ENCODE measurements at places on chromosomes 13 and 19.

- no peak for DNase-seq
Measured at GRCh38 chr13:98105929-98106336, 37.0 kb upstream of the FARP1 start.

GRCh38 chr19:41753159-41753558, 2.2 kb upstream of the CEACAM6 start:
- DNase-seq, result peak; percentile 71

- DNase-seq, result peak; percentile 82
Measured at GRCh38 chr19:42198676-42199439, 18.6 kb downstream of the DEDD2 start.

GRCh38 chr19:1066748-1067340, at the start of gene ARHGAP45:
Gene ARHGAP45, plus strand, starts transcription at chr19:1067167. Its CDS starts 239 bp downstream, at chr19:1067406.
- DNase-seq, result peak; percentile 69

DNA sequence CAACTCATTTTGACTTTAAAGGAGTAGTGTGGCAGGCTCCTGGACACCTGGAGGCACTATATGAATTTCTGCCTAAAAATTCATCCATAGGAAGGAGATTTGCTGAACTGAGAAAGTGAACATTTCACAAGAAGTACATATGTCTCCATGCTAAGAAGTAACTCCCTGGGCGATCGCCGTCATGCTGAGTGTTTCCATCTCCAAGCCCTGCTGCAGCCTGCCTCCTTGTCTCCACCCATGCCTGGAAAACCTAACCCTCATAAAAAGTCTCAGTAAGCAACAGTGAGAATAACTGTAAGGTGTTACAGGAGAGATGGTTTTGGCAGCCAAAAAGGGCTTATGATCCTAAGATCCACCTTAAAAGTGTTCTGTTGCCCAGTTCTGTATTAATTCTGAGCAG, 251.3 kb downstream of the SHISA2 start:
- no peak for DNase-seq

- DNase-seq, result peak; percentile 12
Measured at GRCh38 chr13:46667687-46668281, 114.8 kb downstream of the LRCH1 start.

GRCh38 chr13:58087566-58087965, 456.0 kb downstream of the PCDH17 start:
- DNase-seq, result no peak

DNA sequence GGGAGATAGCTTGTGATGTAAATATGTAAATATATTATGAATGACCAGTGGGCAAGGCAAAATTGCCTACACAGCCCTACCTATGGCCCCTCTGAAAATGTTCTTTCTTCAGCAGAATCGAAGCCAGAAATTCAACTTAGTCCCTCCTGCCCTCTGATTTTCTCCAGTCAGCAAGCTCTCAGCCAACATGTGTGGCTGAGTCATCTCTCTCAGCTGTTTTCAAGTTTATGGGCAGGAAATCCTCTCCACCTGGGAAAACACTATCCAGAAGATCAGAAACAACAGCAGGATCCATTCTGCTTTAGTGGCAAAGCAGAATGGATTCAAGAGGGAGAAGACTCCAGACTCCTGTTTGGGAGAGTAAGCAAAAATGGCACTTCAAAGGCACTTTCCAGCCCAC, 8.9 kb upstream of the ZNF527 start:
- no peak for DNase-seq

DNA sequence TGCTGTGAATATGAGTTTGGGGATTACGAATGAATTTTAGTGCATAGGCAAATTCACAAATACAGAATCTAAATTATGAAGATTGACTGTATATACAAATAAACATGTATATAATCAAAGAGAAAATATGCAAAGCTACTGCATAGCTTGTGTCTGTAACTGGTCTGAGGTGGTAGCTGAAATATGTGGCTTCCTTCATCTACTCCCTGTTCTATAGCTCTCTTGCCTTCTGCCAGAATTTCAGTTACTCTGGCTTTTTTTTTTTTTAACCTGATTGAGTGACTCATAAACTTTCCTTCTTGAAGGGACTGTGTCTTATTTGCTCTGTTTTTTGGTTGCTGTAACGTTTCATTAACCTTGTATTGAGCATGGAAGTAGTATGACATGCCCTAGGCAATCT, 26.6 kb downstream of the DNAJC3 start:
- DNase-seq, result no peak

- no peak for DNase-seq
Measured at GRCh38 chr19:40416918-40417642, 3.9 kb upstream of the PRX start.

GRCh38 chr13:80462567-80462966, 121.6 kb upstream of the SPRY2 start:
- DNase-seq, result no peak

- DNase-seq, result no peak
Measured at GRCh38 chr13:33612641-33613638, 205.0 kb upstream of the RFC3 start.

GRCh38 chr13:74555276-74555625, 421.0 kb upstream of the KLF12 start:
- DNase-seq, result no peak

DNA sequence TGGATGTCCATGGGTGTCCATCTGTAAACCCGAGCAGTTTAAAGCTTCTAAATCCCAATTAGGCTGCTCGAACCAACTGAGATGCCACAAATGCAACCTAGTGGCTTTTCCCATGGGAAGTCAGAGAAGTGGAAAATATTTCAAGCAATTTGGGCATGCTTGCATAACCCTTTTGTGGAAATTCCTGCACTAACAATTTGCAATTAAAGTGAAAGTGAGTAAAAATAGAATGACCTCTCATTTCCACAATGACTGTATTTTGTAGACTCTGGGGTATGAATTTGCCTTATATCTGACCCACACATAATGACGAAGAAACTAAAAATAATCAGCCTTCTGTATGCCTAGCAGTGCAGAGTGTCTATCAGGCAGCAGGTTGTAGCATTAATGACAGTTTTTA, 91.8 kb upstream of the TSC22D1 start:
- DNase-seq, result no peak

GRCh38 chr19:55275851-55276719, 3.8 kb downstream of the HSPBP1 start:
- DNase-seq, result no peak

DNA sequence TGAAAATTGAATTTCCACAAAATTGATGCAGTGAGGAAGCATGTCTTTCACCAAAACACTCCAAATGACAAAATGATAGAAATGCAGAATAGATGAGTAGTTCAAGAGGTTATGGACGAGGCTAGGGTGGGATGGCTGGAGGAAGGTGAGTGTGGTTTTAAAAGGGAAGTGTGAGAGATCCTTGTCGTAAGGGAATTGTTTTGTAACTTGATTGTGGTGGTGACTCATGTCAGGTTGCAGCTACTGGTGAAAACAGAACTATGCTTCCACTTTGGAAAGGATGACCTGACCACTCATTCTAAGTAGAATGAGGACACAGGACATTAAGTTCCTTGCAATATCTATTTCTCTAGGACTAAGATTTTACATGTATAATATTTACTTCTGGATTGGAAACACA, 345.7 kb downstream of the MTUS2 start:
- DNase-seq, result no peak

- DNase-seq, result no peak
Measured at GRCh38 chr19:50322234-50322633, 6.9 kb downstream of the KCNC3 start.

GRCh38 chr19:843836-844545, 3.2 kb downstream of the PRTN3 start:
- no peak for DNase-seq

DNA sequence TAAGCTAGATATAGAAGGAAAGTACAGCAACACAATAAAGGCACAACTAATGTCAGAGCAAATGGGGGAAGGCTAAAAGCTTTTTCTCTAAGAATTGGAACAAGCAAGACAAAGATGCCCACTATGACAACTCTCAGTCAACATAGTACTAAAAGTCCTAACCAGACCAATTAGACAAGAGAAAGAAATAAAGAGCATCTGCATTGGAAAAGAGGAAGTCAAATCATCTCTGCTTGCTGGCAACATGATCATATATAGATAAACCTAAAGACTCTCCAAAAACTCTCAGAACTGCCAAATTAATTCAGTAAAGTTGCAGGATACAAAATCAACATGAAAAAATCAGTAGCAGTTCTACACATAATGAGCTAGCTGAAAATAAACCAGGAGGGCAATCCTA, 542.0 kb downstream of the DIAPH3 start:
- DNase-seq, result no peak

- peak; percentile 40 for DNase-seq
Measured at GRCh38 chr19:13835791-13836723, 40.8 kb downstream of the ZSWIM4 start.

DNA sequence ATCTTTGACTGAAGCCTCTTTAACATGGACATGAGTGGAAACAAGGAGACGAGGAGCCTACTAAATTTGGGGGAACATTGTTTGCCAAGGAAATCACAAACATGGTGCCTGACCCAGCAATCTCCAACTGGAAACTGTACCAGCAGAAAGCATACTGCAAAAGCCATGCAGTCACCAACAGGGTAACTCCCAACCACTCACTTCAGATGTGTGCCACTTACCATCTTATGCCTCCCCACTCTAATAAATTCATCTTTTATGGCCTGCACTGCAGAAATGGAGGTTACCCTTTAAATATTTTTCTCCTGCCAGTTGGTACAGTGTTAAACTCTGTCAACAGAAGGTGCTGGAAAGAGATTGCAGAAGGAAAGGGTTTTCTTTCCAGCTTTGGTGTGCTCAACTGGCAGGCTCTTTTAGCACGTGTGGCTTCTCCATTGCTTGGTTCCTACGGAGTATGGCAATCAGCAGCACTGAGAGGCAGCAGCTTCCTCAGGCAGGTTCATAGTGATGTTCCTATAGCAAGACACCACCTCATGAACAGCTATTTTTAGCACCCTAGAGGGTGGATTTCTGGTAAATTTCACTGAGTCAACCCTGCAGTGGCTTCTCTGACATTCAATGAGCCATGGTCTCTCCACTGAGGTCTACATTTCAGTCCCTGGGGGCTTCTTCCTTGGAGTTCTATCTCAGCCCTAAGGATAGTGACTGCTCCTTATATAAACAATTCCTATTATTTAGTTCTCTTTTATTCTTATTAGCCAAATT, 21.4 kb downstream of the MIR17HG start:
- DNase-seq, result no peak

DNA sequence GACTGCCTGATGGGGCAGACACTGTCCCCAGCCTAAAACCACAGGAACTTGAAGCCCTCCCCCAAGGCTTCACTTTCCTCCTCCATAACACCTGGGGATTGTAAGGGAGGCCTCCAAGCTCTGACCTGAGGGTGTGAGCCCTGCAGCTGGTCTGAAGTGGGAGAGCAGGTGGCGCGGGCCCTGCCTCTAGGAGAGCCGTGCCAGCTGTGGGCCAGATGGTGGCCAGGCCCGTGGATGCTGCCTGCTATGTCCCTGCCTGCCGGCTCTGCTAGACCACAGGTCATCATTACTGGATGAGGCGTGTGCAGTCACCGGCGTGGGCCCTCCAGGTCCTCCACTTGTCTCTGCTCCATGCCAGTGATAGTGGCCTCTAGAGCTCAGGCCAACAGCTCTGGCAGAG, 3.5 kb upstream of the KLHL26 start:
- no peak for DNase-seq

GRCh38 chr19:2805991-2806649, 13.5 kb upstream of the ZNF554 start:
- DNase-seq, result no peak

DNA sequence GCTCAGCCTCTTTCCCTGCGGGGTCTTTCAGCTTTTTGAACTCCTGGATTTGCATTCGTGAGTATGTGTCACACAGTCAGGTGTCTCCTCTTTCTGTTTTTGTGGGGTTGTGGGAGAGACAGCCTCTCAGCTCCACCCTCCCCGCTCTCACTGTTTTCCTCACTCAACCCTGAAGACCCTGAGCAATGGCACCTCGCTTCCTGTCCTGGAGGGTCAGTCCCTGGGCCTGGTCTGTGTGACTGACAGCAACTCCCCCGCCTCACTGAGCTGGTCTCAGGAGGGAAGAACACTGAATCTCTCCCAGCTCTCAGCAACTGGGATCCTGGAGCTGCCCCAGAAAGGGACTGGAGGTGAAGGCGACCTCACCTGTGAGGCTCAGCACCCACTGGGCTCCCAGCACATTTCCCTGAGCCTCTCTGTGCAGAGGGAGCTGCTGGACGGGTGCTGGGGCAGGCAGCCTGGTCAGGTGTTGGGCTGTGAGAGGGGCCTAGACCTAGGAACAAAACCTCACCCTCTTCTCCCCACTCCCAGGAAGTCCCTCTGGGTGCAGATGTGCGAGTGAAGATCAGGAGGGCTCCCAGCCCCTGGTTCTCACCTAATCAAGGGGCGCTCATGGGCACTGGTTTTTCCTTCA, 4.2 kb upstream of the SIGLEC7 start:
- no peak for DNase-seq

DNA sequence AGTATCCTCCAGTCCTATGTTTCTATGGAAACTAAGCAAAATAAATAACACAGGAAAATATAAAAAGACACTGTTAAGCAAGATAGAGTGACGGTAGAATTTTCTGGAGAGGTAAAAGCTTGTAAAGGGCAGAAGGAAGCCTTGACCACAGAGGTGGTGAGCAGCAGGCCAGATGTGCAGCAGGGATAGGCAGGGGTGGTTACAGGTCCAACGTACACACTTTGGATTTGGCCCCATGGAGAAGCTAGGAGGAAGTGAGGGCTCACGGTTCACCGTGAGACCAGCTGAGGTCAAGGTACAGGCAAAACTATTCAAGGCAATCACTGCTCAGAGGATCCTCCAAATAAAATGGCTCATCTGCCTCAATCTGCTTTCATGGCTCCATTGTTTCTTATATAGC, 242.8 kb downstream of the B3GLCT start:
- DNase-seq, result no peak

- DNase-seq, result no peak
Measured at GRCh38 chr19:1698636-1699035, 46.2 kb upstream of the TCF3 start.

- DNase-seq, result no peak
Measured at GRCh38 chr19:1340681-1341469, 42.8 kb upstream of the NDUFS7 start.

Measured in T-cell (primary cell).